ENCODE measurements at places on chromosomes 6 and 20.

DNA sequence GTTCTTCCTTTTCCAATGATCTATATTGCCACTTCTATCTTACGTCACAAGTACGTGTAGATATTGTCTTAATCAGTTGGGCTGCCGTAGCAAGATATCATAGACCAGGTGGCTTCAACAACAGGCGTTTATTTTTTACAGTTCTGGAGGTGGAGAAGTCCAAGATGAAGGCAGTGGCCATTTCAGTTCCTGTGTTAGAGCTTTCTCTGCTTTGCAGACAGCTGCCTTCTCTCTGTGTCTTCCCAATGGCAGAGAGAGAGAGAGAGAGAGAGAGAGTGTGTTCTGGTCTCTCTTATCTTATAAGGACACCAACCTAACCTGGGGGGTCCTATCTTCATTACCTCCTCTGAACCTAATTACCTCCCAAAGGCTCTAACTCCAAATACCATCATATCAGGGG is 8.3 kb downstream of the HSF2 start:
- DNase-seq = no peak

- DNase-seq = peak; percentile 68
These were observed 105.1 kb upstream of the HCRTR2 start for GRCh38 chr6:55069132-55069781.

- no peak for DNase-seq
These were observed 59.7 kb upstream of the MYB start for GRCh38 chr6:135121434-135121833.

DNA sequence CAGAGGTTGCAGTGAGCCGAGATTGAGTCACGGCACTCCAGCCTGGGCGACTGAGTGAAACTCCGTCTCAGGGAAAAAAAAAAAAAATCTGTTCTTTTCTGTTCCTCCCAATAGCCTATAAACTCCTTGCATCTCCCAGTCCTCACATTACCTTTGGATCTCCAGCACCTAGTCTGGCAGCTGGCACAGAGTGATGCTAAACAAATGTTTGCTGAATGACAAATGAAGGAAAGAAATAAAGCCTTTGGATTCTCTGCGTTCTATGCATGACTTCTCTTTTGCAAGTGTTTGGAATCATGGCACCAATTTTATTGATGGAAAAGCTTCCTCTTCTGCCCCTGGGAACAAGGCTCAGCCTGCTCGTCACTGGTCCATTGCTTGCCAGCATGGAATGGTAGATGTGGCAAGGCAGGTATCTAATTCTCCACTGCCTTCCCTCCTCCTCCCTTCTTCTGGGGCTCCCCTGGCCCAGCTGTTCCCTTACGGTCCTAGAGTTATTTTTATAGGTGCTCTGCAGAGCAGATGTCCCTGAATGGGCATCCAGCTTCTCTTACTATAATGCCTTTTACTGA is 53.6 kb upstream of the FYN start:
- no peak for DNase-seq

DNA sequence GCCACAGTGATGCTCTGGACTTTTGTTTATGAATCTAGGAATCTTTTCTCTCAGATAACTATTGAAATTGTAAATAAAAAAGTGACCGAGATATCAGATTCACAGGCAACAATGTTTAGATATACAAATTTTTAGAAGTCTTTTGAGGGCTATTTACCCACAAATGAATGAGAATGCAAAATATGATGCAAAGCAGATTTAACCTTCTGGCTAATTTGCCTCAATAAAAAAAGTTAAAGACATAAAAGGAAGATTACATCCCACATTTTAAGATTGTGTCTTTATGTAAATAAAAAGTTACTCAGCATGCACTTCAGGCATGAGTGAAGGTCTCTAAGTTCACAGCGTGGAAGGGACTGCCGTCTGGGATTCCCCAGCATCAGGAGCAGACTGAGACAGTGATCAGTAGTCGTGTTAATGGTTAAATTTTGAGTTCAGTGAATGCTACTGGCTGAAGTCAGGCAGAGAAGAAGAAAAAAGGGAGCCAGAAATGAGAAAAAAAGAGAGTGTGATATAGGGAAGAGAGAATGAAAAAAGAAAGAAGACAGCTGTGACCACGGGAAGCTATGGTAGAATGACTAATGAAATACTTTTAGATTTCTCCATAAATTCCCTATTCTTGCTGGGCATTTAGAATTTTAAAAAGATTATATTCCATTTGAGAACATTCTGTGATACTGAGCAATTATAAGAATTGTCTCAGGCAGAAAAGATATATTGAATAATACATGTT is 93.6 kb downstream of the MYB start:
- peak; percentile 19 for DNase-seq

GRCh38 chr20:49510562-49511122 is 28.2 kb upstream of the KCNB1 start:
- DNase-seq = peak; percentile 51

GRCh38 chr20:63158845-63159244 is 57.1 kb downstream of the YTHDF1 start:
- no peak for DNase-seq

DNA sequence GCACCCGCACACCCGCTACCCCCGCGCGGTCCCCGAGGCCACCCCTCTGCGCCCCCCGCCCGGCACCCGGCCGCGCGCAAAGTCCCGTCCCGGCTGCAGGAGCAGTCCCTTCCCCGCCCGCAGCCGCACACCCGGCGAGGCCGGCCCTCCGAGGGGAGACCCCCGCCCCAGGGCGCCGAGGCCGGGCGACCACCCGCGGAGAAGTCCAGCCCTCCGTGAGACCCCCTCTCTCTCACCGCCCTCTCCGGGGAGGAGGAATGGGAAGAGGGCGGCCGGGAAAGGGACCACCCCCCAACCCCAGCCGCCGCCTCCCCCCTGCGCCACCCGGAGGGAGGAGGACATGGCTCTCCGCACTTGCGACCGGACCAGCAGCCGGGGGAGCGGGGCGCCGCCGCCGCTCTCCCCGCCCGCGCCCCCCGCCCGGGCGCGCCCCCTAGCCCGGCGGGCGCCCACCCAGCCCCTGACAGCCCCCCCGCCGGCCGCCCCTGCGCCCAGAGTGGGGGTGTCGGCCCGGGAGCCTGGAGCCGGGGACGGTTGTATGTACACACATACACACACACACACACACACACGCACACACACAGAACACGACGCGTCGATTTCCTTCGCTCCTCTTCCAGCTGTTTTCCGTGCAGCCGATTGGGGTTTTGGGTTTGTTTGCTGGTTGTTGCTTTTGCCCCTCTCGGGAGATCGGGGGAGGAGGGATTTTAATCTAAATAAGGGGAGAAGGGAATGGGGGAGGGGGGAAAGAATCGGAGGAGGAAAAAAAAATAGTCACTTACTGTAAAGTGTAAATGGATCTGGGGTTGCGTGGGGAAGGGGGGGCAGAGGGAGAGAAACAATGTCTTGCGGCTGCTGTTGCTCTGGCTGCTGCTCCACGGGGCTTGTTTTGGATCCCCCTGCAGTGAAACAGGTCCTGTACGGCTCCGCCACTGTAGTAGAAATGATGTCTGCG is at the start of gene ATXN1:
Gene ATXN1, minus strand, starts transcription at position 945 of the 955 bp plus-strand sequence.
- DNase-seq = peak; percentile 71

DNA sequence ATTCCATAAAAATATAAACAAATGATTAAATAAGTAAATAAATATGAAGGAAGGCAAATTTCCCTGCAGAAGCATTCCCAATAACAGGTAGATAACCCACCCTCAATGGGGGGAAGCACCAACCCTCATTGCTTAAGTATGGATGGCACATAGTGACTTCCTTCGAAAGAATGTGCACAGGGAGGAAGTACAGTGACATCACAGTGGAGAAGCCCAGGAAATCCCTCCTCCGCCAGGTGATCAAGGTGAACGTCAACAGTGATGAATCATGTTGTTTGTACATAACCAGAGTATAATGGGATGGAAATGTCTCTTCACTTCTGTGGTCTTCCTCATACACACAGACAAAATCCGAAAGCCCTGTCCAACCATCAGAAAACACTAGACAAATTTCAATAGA is 267.9 kb downstream of the THBS2 start:
- no peak for DNase-seq

DNA sequence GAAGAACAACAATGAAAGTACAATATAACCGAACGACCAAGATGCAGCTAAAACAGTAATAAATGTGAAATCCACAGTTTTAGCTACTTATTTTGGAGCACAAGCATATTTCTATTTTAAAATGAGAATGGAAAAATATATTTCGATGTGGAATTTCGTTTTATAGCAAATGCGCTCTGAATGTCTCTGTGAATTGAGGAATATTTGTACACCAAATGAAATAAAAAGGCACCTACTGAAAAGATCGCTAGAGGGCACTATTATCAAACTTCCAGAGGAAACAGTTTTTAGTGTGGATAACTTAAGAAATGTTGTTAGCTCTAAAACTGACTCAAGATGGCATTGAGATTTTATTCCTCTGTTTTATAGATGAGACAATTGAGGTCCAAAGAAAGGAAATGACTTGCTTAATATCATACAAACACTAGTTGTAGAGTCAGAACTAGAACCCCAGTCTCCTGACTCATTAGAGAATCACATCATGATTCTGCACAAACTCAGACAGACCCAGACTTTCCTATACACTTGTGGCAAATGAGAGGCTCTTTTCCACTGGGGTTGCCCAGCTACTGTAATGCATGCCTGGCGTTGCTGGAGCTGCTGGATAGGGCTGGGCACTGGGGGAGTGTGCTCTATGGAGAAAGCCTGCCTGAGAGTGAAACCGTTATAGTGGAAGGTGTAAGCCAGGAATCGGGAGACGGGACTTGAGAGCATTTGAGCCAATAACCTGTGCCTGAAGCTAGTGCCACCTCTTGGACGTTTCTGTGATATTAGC is 51.9 kb downstream of the GCLC start:
- peak; percentile 68 for DNase-seq

DNA sequence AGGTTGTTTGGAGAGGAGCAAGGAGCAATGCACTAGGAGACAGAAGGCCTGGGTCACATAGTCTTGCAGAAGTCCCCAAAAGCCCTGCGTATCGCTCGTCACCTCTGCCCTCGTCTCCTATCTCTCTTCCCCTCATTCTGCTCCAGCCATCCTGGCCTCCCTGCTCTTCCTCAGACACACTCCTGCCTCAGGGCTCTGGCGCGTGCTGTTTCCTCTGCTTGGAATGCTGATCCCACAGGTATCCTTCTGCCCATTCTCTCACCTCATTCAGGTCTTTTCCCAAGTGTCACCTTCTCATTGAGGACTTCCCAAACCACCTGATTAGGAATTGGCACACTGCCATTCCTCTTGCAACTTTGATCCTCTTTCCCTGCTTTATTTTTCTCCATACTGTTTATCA is 9.0 kb upstream of the SLC2A10 start:
- no peak for DNase-seq

- no peak for DNase-seq
These were observed 436 bp downstream of the CAGE1 start for GRCh38 chr6:7389162-7389450.

- no peak for DNase-seq
These were observed 32.6 kb downstream of the MAN1A1 start for GRCh38 chr6:119317007-119317406.

- peak; percentile 77 for DNase-seq
These were observed 81.9 kb downstream of the FIG4 start for GRCh38 chr6:109772883-109773431.
